Right lobe of liver (tissue), 6 donors: ENCODE measurements at places on chromosomes 2 and 18. TPM values are rescaled to one million over a fixed set of nuclear protein-coding genes. Genes with fewer than 3 reads are reported as not detected.

Gene MCM6
- total RNA-seq = 3.0 TPM

DNA sequence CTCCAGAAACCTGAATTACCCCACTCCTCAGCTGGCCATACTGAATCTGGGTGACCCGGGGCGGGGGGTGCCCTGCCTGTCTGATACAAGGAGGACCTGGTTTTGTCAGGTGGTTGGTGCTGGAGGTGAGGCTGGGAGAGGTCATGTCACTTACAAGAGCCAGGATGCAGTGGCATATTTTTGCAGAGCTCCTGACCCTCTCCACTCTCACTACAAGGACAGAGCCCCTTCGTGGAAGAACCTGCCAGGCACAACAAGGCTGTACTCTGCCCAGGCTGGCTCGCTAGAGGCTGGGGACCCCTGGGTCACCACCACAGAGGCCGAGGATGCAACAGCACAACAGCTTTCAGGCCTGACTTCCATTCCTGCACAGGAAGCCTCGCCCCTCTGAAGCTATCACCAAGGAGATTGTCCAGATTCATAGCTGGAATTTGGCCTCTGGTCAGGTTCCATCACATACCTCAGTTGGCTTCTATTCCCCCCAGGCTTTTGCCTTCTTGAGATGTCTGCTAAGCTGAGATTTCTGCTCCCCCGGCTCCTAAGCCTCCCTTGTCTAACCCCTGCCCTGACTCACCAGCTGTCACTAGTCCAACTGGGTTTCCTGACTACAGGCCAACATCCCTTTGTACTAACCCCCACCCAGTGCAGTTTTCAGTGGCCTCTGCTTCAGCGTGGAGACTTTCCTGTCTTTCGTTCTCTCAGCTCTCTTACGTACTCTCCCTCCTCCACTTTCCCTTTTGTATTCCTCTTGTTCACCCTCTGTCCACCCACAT lies 132.5 kb upstream of the EPAS1 start:
- peak; percentile 43 for DNase-seq
- H3K36me3 ChIP-seq = no peaks in the 10 kb centered on the region
- H3K4me1 ChIP-seq = no peaks in the 10 kb centered on the region
- H3K27ac ChIP-seq = no peak overlapping the region
- no peak overlapping the region for H3K4me3 ChIP-seq

GRCh38 chr2:73225513-73226360 lies 7.3 kb downstream of the PRADC1 start:
- no peak for DNase-seq
- no peak overlapping the region for H3K4me3 ChIP-seq
- H3K36me3 ChIP-seq = peaks cover 28% of the 10 kb centered on the region
- no peaks in the 10 kb centered on the region for H3K27me3 ChIP-seq

- no peaks in the 10 kb centered on the region for H3K27me3 ChIP-seq
- peak overlapping the region; percentile 87 for H3K4me3 ChIP-seq
- no peaks in the 10 kb centered on the region for H3K36me3 ChIP-seq
- DNase-seq = no peak
- H3K27ac ChIP-seq = peak overlapping the region; percentile 98
Measured at GRCh38 chr2:19899985-19900930, 1.5 kb downstream of the TTC32 start.

Gene RRM2
- 1.1 TPM for total RNA-seq

GRCh38 chr2:3151153-3151918 lies 226.3 kb downstream of the EIPR1 start:
- H3K4me1 ChIP-seq = no peaks in the 10 kb centered on the region
- no peaks in the 10 kb centered on the region for H3K27me3 ChIP-seq
- DNase-seq = no peak
- H3K4me3 ChIP-seq = no peak overlapping the region
- no peak overlapping the region for H3K27ac ChIP-seq

GRCh38 chr2:119679846-119680245 lies 845 bp downstream of the TMEM177 start:
- DNase-seq = no peak
- H3K27me3 ChIP-seq = no peaks in the 10 kb centered on the region
- no peaks in the 10 kb centered on the region for H3K36me3 ChIP-seq
- peak overlapping the region; percentile 91 for H3K4me3 ChIP-seq
- peak overlapping the region; percentile 41 for H3K27ac ChIP-seq
- H3K4me1 ChIP-seq = no peaks in the 10 kb centered on the region

DNA sequence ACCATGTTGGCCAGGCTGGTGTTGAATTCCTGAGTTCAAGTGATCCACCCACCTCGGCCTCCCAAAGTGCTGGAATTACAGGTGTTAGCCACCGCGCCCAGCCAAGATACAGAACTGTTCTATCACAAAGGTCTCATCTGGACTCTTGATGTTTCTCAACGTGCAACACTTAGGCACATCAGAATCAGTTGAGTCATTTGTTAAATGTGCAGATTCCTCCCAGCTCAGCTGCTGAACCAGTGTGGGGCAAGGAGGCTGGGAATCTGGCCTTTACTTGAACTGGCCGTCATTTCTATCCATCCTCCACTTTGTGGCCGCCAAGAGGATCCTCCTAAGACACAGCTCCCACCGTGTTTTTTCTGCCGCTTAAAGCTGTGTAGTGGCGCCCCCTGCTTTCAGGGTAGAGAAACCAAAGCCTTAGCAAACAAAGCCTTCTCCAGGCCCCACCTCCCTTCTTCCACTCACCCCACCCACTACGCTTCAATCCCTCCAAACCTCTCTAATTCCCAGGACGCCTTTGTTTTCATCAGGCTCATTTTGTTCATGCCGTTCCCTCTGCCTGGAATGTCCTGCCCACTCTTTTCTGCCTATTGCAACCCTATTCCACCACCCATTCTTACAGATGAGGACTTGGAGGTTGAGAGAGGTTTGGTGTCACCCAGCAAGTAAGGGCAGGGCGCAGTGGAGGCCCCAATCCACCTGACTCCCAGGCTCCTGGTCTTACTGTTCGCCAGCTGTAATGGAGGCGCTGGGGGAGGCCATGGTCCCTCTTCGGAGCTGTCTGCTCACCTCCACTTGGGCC lies 776 bp upstream of the SPEG start:
- H3K4me3 ChIP-seq = no peak overlapping the region
- no peak for DNase-seq
- H3K27me3 ChIP-seq = no peaks in the 10 kb centered on the region
- no peak overlapping the region for H3K27ac ChIP-seq

DNA sequence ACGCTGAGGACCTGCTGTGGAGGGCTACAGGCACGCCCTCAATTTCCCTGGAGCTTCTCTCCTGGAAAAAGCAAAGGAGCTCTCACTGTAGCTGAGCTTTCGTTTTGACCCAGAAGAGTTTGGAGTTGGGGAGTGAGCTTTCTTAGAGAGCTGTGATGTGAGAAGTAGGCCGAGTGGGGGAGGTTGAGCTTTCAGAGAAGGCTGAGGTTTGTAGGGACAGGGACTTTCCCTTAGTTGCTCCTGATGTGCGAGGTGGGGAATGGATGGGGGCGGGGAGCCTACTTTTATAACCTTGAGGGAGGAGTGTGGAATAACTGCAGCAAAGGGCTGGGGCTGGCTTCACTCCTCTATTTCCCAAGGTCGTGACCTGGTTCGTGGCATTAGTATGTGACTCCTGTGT lies 47.1 kb downstream of the ZNF532 start:
- H3K4me1 ChIP-seq = no peaks in the 10 kb centered on the region
- no peaks in the 10 kb centered on the region for H3K36me3 ChIP-seq
- no peak overlapping the region for H3K27ac ChIP-seq
- no peak for DNase-seq

DNA sequence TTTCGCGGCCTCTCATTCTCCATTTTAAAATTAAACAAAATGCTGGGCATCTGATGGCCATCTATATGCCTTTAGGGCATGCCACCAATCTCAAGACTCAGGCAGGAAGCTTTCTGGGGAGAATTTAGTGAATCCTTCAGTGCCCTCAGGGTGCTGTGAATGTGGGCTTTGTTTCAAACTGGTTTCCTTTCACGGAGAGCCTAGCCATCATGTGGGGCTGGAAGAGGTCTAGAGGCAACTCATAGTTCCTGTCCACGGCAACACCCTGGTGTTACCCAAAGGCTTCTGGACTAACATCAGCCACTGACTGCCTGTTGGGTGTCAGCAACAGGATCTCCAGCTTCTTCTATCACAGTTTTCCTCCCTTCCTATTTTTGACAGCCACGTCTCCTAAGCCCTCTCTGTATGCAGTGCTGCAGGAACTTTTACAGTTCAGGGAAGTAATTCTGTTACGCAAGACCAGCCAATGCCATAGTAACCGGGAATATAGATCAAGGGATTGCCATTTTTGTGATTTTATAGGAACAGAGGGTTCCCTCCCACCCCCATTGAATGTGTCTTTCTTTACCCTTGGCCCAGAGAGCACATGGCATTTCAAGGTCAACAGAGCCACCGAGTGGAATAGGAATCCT lies 7.9 kb upstream of the WDR33 start:
- no peaks in the 10 kb centered on the region for H3K36me3 ChIP-seq
- H3K27me3 ChIP-seq = no peaks in the 10 kb centered on the region
- no peak overlapping the region for H3K27ac ChIP-seq
- H3K4me3 ChIP-seq = no peak overlapping the region
- no peak for DNase-seq

DNA sequence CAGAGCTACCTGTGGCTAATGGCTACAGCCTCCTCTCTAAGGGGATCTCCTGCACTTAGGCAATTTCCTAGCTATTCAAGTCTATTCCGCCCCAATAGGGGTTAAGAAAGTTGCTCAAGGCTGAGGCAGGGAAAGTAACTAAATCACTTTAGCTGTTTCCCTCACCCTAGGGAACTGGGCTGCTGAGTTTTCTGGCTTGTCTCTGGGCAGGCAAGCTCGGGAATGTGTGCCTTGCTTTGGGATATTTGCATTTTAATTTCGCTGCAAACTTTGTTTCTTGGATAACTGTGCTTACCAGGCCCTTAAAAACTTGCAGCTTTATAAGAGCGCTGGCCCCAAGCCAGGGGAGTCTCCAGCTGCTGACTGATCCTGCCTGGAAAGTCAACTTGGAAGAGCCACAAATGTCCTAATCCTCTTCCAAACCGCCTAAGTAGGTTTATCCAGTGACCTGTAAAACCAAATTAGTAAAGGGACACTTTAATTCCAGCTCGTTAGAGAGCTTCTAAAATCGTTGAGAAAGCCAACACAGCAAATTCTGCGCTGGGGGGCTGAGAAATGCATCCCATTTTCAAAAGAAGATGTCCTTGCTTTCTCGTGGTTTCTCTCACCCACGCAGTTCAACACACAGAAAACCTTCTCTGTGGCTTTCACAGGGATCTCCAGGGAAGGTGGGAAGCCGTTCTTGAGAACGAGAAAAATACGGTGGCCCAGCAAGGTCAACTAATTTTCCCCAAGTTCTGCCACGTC lies 59.5 kb upstream of the SP3 start:
- DNase-seq = no peak
- H3K4me3 ChIP-seq = no peak overlapping the region
- no peaks in the 10 kb centered on the region for H3K4me1 ChIP-seq
- no peaks in the 10 kb centered on the region for H3K36me3 ChIP-seq
- peak overlapping the region; percentile 70 for H3K27ac ChIP-seq
- no peaks in the 10 kb centered on the region for H3K27me3 ChIP-seq

Gene FIGN
- 9.2 TPM for total RNA-seq

DNA sequence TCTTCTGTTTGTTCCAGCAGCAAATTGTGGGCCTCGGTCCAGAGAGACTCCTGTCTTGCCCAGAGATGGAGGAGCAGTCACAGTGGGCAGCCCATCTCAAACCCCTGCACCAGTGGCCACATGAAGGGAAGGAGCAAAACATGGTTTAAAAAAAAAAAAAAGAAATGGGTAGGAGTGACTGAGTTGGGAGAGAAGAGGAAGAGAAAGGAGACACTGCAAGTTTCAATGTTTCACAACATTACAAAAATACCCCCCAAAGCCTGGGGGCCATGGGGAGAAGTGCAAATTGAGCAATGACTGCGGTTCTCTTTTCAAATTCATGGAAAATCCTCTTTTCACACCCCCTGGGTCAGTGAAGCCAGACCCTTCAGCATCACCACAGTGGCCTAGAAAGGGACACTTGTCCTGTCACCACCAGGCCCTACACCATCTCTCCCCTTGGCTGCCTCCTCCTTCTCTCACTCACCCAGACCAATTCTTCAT lies 117.1 kb downstream of the ZFP36L2 start:
- DNase-seq = no peak
- no peaks in the 10 kb centered on the region for H3K27me3 ChIP-seq
- H3K4me1 ChIP-seq = no peaks in the 10 kb centered on the region
- H3K27ac ChIP-seq = no peak overlapping the region
- no peaks in the 10 kb centered on the region for H3K36me3 ChIP-seq

GRCh38 chr2:158567208-158567607 lies 110.5 kb downstream of the PKP4 start:
- DNase-seq = no peak
- no peak overlapping the region for H3K4me3 ChIP-seq
- no peaks in the 10 kb centered on the region for H3K36me3 ChIP-seq
- H3K4me1 ChIP-seq = no peaks in the 10 kb centered on the region

DNA sequence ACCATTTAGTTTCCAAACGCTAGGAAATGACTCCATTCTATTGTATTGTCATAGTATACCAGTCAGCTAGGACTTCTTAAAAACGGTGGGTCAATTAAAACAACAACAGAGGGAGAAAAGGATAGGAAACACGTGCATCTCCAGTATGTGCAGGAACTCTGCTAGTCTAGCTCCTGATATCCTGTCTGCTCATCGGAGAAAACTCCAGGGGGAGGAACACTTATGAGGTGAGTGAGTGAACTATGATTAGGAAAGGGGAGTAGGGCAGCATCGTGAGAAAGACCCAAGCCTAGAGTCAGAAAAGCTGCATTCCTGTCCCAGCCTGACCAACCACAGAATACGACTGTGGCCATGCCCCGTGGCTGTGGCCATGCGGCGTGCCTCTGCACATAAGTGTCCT lies 34.2 kb downstream of the DTNB start:
- H3K27me3 ChIP-seq = no peaks in the 10 kb centered on the region
- no peak for DNase-seq
- no peak overlapping the region for H3K27ac ChIP-seq
- H3K4me1 ChIP-seq = no peaks in the 10 kb centered on the region
- H3K36me3 ChIP-seq = no peaks in the 10 kb centered on the region

GRCh38 chr18:63157293-63158011 lies 162.1 kb downstream of the BCL2 start:
- no peaks in the 10 kb centered on the region for H3K36me3 ChIP-seq
- H3K4me1 ChIP-seq = no peaks in the 10 kb centered on the region
- H3K4me3 ChIP-seq = no peak overlapping the region
- no peak overlapping the region for H3K27ac ChIP-seq

DNA sequence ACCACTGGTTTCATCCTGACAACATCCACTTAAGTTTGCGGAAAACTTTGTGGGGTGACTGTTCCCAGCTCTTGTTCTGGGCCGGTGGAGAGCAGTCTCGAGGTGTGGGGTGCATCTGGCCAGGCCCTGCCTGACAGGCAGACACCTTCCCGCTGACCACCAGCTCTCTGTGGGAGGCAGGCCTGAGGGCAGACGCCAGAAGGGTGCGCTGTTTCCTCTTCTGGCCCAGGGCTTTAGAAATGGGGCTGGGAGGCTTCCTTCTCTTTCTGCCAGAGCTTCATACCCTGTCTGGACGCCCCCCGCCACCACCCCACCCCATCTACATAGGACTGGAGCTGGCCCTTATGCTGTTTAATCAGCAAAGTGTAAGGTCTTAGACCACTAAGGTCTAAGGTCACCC lies 263.8 kb downstream of the LOXHD1 start:
- no peaks in the 10 kb centered on the region for H3K4me1 ChIP-seq
- no peaks in the 10 kb centered on the region for H3K36me3 ChIP-seq
- no peak overlapping the region for H3K27ac ChIP-seq
- no peaks in the 10 kb centered on the region for H3K27me3 ChIP-seq
- DNase-seq = no peak
